ENCODE measurements at places on chromosomes 1 and 21. TPM values are rescaled to one million over a fixed set of nuclear protein-coding genes. Genes with fewer than 3 reads are reported as not detected.

- no peak for DNase-seq
Measured at GRCh38 chr1:59359325-59359724, 62.4 kb downstream of the FGGY start.

The SSX2IP gene
- total RNA-seq, result 4.1 TPM

GRCh38 chr1:174239541-174239940, 80.2 kb downstream of the RABGAP1L start:
- no peak for DNase-seq

- no peak for DNase-seq
Measured at GRCh38 chr1:222897527-222898190, 82.8 kb downstream of the DISP1 start.

The HAO2 gene
- not detected for total RNA-seq

The NGF gene
- total RNA-seq, result 20.4 TPM

DNA sequence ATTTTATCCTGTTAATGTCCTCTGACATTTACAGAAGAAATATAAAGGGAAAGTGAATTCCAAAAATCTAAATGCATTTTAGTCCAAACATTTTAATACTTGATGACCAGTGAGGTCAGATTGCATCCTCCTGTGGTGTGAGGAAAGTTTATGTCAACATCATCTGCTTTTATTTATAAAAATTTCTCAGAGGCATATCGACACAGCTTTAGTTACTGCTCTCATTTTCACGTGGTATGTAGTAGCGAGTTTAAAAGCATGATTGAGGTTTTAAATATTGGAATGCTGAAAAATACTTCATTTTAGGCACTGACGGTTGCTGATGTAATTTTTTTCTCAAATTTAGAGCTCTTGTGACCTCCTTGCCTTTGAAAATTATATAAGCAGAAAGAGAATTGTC, 234.8 kb downstream of the HMCN1 start:
- DNase-seq, result no peak

- no peak for DNase-seq
Measured at GRCh38 chr1:245605480-245606156, 450.8 kb downstream of the KIF26B start.

The CCDC30 gene
- 7.5 TPM for total RNA-seq

GRCh38 chr1:185328255-185328654, 11.2 kb upstream of the IVNS1ABP start:
- no peak for DNase-seq

The DCST1 gene
- 0.21 TPM for total RNA-seq

- no peak for DNase-seq
Measured at GRCh38 chr1:112529301-112529700, 20.5 kb downstream of the WNT2B start.

- DNase-seq, result no peak
Measured at GRCh38 chr1:183198463-183198862, 12.4 kb downstream of the LAMC2 start.

The PTGS2 gene
- 4.9 TPM for total RNA-seq

Data from tibial nerve (tissue), 4 donors.